ENCODE measurements at places on chromosomes 13 and 19.

DNA sequence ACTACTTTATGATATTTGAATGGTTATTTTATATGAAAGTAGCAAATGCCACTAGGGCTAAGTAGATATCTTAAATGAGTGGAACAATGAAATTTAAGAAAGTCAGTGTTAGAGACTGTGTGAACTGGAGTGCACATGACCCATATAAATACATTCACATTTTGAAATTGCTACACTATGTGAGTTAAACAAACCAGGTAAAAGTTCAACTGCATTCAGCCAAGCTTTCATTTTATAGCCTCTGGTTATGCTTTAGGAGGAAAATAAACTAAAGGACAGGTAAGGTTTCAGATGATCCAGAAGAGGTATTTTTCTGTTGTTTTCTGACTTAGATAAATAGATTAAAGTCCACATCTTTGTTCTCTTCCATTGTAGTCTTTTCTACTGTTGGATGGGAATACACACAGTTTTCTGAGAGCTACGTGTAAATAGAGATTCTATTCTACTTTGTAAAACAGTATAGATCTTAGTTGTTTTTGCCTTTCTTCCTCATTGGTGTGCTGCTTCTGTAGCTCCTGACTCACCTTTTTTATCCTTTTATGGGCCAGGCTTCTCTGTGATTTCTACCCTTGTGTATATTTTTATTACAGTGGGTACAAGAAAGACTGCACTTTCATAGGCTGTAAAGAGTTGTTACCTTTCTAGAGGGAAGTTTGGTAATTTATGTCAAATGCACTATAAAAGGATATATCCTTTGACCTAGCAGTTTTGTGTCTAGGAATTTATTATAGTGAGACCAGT, 54.6 kb upstream of the KCTD4 start:
- DNase-seq, result no peak

GRCh38 chr19:3142292-3142670, 6.4 kb downstream of the GNA15 start:
- no peak for DNase-seq

GRCh38 chr19:6772028-6772865, at the start of gene VAV1:
Gene VAV1 (plus strand): TSS chr19:6772708. CDS start chr19:6772808, 100 bp downstream.
- DNase-seq, result peak; percentile 85

GRCh38 chr19:42386974-42387707, 3.0 kb downstream of the CNFN start:
- DNase-seq, result peak; percentile 56

GRCh38 chr13:48278806-48279205, 24.7 kb upstream of the RB1 start:
- DNase-seq, result no peak

DNA sequence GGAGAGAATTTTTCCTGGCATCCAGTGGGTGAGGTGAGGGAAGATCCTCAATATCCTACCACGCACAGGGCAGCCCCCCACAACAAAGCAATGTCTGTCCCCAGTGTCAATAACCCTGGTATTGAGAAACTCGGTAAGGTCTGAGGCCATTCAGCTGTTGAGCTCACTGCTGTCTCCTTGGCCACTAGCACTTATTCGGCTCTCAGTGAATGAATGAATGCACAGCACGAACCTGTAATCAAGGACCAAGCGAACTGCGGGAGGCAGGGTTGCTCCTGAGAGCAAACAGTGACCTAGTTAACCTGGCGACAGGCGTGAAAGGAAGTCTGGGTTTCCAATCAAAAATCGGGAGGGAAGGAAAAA, 640 bp downstream of the ZSCAN5A start:
- DNase-seq, result no peak

DNA sequence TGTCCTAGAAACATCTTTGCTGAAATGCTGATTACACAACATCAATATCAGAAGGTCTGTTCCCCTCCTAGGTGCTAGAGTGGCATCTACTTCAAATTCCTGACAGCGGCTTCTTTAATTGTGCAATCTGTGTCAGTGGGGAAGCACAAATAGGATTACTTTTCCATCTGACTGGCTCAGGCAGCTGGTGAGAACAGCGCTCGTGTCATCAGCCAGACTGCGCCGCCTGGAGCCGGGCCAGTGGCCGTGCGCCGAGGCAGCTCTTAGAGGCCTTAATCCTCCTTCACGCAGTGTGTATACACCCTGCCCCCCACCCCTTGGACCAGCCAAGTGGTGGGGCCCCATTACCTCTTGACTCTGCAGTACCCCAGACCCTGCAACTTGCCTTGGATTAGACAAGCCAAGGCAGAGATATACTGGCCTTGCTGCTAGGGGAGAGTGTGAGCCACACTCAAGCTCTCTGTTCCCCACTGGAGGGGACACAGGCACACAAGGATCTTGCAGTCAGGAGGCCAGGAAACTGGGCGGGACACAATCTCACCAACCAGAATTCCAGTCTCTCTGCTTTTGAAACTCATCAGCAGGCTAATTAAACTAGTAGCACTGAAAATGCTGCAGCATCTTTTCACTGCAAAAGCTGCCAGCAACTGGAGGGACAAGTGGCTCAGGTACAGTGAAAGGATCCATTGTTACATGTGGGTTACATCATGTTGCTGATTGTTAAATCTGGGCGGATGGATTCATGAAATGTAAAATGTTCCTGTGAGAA, 48.9 kb upstream of the EPHX3 start:
- DNase-seq, result no peak

GRCh38 chr19:49544154-49544553, 16.4 kb downstream of the RCN3 start:
- no peak for DNase-seq

- DNase-seq, result peak; percentile 42
These were observed 752 bp downstream of the ZMYM5 start for GRCh38 chr13:19862481-19863313.

DNA sequence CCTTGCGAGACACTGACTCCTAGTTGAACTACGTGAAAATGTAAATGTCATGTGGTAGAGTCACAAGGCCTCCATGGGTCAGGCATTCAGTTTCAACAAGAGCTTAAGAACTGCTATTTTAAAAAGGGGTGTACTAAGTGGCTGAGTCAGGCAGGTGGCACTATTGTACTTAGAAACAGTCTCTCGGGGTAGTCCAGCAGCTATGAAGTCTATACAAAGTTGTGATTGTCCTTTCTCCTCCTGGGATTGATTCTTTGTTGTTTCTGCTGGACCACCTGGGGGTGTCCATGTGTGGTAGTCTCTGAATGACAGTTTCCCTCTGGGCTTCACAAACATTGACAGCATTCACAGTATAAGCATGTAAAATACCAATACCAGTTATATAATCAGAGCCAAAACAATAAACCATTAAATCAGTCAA, 33.0 kb downstream of the UGGT2 start:
- no peak for DNase-seq

DNA sequence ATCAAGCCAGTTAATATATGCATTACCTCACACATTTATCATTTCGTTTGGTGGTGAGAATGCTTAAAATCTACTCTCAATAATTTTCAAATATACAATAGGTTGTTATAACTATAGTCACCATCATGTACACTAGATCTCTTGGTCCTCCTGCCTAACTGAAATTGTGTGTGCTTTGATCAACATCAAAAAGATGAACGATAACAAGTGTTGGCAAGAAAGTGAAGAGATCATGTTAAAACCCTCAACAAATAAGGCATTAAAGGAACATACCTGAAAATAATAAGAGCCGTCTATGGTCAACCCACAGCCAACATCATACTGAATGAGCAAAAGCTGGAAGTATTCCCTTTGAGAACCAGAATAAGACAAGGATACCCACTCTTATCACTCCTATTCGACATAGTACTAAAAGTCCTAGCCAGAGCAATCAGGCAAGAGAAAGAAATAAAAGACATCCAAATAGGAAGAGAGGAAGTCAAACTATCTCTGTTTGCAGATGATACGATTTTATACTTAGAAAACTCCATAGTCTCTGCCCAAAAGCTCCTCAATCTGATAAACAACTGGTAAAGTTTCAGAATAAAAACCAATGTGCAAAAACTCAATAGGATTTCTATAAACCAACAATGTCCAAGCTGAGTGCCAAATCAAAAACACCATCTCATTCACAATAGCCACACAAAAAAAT, 27.9 kb upstream of the OR10H1 start:
- DNase-seq, result no peak

DNA sequence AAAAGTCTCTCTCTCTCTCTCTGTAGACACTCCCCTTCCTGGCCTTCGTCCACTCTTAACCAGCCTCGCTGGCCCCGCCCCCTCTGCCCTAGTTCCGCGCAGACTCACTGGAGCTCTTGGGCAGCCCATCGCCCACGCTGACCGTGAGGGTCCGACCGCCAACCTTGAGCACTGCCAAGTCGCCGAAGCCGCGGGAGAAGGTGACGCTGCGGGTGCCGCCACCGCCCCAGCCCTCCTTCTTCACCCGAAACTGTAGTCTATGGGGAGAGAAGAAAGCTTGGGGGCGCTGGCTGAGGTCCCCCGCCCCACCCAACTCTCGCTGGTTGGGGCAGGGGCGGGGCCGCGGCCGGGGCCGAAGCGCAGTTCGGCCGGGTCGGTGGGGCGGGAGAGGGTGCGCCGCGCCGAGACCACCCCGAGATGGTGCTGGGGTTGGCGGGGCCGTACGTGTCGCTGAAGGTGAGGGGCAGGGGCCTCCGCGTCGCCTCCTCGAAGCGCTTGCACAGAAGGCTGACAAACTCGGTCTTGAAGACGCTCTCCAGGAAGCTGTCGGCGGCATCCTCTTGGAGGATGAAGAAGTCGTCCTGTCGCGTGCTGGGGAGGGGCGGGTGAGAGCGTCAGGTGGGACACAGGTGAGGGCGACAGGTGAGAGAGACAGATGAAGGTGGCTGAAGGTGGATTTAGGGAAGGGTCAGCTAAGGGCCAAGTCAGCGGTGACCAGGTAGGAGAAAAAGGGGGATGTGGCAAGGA, 12.6 kb upstream of the ZNF414 start:
- no peak for DNase-seq

- no peak for DNase-seq
These were observed 13.9 kb downstream of the MPND start for GRCh38 chr19:4357095-4357797.

GRCh38 chr13:23842406-23842805, 46.8 kb downstream of the MIPEP start:
- no peak for DNase-seq

DNA sequence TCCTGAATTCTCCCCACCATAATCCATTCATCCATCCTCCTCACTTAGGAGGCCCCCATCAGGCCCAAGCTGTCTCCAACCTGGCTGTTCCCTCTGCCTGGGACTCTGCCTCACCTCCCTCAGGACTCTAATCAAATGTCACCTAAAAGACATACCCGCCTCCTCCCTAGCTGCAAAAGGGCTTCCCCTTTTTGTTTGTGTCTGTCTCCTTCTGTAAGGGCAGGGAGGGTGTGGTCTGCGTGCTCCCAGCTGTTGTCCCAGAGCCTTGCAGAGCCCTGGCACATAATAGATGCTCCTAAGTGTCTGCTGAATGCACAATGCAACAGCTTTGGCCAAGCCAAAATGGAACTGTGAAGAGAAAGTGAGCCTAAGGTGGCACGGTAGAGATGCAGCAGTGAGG, 4.4 kb downstream of the TRIR start:
- DNase-seq, result no peak

GRCh38 chr19:835210-835810, 5.5 kb upstream of the PRTN3 start:
- no peak for DNase-seq

GRCh38 chr19:56946159-56946558, 105.6 kb upstream of the PEG3 start:
- DNase-seq, result no peak

DNA sequence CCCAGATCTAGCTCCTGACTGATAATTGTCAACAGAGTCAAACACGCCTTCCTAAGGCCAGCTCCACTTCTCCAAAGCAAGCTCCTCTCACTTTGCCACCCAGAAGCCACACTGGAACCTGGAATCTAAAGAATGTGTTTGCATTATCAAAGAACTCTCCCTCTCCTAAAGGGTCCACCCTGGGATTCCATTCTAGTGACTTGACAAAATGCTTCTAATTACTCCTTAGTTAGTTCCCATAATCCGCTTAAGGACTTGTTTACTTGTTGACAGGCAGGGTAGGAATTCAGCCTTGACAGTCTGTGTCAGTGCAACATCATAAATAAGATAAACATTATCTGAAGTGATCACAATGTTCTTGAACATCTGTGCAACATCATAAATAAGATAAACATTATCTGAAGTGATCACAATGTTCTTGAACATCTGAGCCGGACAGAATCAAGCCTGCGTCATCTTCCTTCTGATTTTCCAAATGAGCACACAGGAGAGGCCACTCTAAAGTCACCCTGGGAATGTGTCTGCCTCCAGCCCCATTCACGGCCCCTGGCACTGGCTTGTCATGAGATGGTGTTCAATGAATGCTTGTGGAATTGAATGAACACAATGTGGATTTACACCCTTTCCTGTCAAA, 512.1 kb downstream of the IRS2 start:
- no peak for DNase-seq

DNA sequence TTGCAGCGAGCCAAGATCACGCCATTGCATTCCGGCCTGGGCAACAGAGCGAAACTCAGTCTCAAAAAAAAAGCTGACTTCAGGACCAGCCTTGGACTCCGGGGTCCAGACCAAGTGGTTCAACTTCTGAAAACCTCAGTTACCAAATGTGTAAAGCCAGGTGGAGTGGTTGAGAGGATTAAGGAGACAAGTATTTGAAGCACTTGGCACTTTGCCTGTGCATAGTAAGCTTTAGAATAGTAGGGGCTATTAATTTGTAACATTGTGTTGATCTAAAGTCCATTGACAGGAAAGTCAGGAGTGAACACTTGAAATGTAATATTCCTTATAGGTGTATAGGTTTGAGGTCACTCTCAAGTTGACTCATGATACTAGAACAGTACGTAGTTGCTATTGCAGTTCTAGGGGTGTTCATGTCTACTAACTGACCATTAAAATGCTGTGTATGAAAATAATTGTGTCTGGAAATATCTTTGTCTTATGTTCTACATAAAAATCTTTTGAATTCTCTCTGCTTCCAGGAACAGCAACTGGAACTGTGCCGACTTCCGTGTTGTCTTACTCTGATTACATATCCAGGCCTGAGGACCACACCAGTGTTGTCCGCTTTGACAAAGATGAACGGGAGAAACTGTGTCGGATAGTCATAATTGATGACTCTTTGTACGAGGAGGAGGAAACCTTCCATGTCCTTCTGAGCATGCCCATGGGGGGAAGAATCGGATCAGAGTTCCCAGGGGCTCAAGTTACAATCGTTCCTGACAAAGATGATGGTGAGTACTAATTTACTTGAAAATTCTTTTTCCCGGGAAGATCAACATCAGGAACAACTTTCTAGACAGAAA, 97.4 kb downstream of the FREM2 start:
- no peak for DNase-seq

DNA sequence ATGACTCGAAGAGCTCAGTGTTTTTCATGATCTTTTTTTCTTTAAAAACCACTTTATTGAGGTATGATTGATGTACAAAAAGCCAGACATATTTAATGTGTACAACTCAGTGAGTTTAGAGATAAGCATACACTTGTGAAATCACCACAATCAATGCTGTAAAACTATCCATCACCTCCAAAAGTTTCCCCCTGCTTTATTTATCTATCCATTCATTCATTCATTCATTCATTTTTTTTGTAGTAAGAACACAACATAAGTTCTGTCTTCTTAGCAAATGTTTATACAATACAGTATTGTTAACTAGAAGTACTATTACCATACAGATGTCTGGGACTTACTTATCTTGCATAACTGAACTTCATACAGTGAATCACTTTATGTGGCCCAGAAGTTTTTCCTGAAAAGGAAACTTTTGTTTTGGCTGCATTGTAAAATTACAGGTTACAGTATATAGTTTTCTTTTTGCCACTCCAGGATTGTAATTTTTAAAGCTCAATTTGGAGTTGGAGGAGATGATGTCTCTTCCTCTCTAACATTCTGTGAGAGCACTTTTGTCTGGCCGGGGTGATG, 6.7 kb downstream of the RAP2A start:
- DNase-seq, result no peak

GRCh38 chr13:71218960-71219359, 648.0 kb downstream of the DACH1 start:
- DNase-seq, result no peak

Measured in T-cell (primary cell).